ENCODE measurements at places on chromosomes 11 and 22.

- DNase-seq: no peak
Observed at GRCh38 chr11:2146051-2146450, 6.9 kb upstream of the IGF2 start.

DNA sequence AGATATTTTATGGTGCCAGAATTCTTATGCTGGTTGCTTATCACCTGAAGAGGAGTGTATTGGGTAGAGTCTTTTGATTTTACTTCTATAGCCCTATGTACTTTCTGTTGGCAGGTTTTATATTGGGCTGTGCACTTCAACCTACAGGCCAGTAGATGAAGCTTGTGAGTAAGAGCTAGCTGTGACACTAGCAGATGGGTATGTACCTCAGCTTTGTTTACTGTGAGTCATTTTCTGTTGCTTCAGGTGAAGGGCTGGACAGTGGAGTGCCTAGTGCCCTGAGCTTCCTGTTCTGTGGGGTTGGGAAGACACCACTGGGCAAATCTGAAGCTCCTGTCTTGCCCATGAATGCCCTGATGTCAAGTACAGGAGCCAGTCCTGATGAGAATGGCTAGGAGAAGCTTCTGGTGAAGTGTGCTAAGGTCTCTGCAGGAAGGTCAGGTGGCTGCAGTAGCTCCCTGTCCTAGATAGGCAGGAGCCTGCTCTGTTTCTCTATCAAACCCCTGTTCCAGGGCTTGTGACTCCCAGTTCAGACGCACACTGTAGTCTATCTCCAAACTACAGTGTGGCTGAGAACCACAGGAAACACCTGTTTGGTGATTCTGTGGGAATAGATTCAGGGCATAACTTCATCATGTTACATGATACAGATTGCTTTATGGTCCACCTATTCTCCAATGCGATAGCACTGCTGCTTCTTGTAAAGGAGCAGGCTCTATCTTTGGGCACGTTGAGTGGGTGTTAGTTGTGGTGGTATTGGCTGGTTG, 755.7 kb downstream of the KCNA4 start:
- DNase-seq: no peak

DNA sequence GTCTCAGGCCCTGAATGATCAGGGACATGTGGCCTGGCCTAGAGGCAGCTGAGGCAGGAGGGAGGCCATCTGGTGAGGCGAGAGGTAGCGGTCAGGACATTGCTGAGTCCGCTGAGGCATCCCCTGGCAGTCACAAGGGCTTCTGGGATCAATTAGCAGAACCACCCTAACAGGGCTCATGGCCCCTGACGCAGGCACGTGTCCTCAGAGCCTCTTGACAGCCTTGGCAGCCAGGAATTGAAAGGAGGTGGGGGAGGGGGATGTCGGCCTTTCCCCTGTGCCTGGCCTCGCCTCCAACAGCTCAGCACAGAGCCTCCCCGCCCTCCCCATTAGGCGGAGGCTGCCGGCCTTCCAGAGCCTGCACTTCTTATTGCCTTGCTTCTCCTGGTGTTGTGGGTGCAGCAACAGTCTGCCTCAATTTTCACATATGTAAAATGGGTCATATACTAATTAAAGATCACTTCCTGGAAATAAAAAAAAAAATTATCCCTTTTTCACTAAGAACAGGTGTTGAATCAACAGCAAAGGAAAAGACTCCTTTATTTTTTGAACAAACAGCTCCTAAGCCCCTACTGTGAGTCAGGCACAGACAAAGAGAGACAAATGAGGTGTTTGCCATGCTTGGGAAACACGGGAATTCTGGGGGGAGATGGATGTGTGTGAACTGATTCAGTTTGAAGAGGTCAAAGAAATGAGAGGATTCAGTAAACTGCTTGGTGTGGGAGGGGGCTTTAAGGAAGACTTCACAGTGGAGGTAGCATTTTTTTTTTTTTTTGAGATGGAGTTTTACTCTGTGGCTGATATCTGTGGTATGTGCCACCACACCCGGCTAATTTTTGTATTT, 55.3 kb downstream of the NFAM1 start:
- DNase-seq: no peak

- DNase-seq: no peak
Observed at GRCh38 chr11:44444770-44445321, 120.6 kb upstream of the CD82 start.

DNA sequence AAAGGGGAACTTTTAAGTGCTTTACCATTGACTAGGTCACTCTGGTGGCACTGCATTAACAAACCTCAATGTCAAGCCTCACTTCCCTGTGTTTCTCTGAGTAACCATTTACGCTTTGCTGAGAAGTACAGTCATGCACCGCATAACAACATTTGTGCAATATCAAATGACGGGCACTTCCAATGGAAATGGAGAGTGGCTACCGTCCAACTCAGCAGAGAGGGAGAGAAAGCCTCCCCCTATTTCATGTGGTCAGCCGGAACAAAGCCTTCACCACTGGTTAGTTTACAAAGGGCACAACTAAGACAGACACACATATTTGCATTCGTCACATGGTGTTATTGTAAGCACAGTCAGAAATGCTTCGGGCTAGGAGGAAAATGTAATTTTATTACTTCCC, 117.3 kb downstream of the RASSF10 start:
- no peak for DNase-seq
